ENCODE measurements at places on chromosomes 16 and 17. TPM values are rescaled to one million over a fixed set of nuclear protein-coding genes. Genes with fewer than 3 reads are reported as not detected.

GRCh38 chr17:81735264-81736102, 23.4 kb downstream of the SLC25A10 start:
- no peaks in the 10 kb centered on the region for H3K27me3 ChIP-seq
- H3K27ac ChIP-seq: no peak overlapping the region
- DNase-seq: no peak
- H3K4me1 ChIP-seq: no peaks in the 10 kb centered on the region
- no peak overlapping the region for H3K4me3 ChIP-seq

- H3K4me1 ChIP-seq: no peaks in the 10 kb centered on the region
- H3K4me3 ChIP-seq: no peak overlapping the region
- no peak for DNase-seq
- no peak overlapping the region for H3K27ac ChIP-seq
Measured at GRCh38 chr17:48468299-48468698, 38.3 kb upstream of the SKAP1 start.

- H3K4me1 ChIP-seq: peaks cover 1% of the 10 kb centered on the region
- no peak overlapping the region for H3K27ac ChIP-seq
- no peak for DNase-seq
- no peak overlapping the region for H3K4me3 ChIP-seq
Measured at GRCh38 chr16:68825427-68825826, 17.9 kb upstream of the TANGO6 start.

GRCh38 chr16:7025616-7026190, 306.9 kb upstream of the RBFOX1 start:
- H3K36me3 ChIP-seq: no peaks in the 10 kb centered on the region
- H3K4me3 ChIP-seq: no peak overlapping the region
- H3K27ac ChIP-seq: no peak overlapping the region
- no peaks in the 10 kb centered on the region for H3K27me3 ChIP-seq
- no peak for DNase-seq

GRCh38 chr17:40323391-40324381, 14.7 kb downstream of the RARA start:
- peak overlapping the region; percentile 77 for H3K27ac ChIP-seq
- peak; percentile 74 for DNase-seq
- no peaks in the 10 kb centered on the region for H3K27me3 ChIP-seq
- H3K4me3 ChIP-seq: no peak overlapping the region
- peaks cover 63% of the 10 kb centered on the region for H3K4me1 ChIP-seq
- H3K36me3 ChIP-seq: no peaks in the 10 kb centered on the region

- H3K27me3 ChIP-seq: no peaks in the 10 kb centered on the region
- no peak overlapping the region for H3K27ac ChIP-seq
- no peak for DNase-seq
- H3K36me3 ChIP-seq: no peaks in the 10 kb centered on the region
- H3K4me1 ChIP-seq: no peaks in the 10 kb centered on the region
- H3K4me3 ChIP-seq: no peak overlapping the region
Measured at GRCh38 chr17:72702136-72702735, 390.3 kb downstream of the SLC39A11 start.

PRSS21 gene
- 3.8 TPM for total RNA-seq

TXNL4B gene
- total RNA-seq: 14.7 TPM

KCNG4 gene
- total RNA-seq: not detected

MT1F gene
- 2.1 TPM for total RNA-seq

Measured in ovary (tissue), 10 donors.